ENCODE measurements at places on chromosomes 2 and 18.
A peak's percentile ranks its signal among the peaks of the same experiment; 100 is the strongest.

GRCh38 chr2:140589273-140589672, 1541.5 kb downstream of the LRP1B start:
- no peak for DNase-seq

GRCh38 chr2:100425107-100425506, 7.6 kb upstream of the CHST10 start:
- DNase-seq: no peak

- no peak for DNase-seq
Measured at GRCh38 chr18:3851159-3851558, 401.2 kb downstream of the TGIF1 start.

DNA sequence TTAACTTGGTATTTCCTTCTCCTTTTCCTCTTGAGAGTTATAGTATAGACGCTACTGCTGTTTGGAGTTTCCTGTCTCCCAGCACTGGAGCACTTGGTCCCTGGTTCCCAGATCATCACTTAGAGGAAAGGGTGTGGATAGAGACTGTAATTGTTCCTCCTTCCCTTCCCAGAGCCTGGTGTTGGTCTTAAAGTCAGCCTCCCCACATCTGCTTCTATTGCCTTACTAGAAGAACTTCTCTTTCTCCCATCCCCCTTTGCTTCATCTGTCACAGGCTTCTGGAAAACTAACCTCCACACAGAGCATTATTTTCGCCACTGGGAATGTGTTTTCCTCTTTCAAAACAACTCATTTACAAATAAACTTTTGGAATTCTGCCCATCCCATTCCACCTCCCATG, 131.0 kb downstream of the CCDC85A start:
- no peak for DNase-seq

- no peak for DNase-seq
Measured at GRCh38 chr2:135815269-135815668, 21.7 kb downstream of the LCT start.

DNA sequence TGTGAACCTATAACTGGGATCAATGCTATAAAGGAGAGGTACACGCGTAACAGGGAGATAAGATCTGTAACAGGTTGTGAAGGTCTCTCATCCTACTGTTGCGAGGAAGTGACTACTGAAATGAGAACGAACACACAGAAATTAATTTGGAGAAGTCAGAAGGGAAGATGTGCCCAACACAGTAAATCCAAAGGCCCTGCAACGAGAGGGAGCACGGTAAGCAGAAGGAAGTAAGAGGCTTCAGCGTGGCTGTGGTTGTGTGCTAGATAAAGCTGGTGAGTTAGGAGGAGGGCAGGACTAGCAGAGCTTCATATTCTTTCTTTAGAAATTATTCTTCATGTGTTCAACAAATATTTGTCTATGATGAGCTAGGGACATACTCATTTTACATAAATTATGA, 2.5 kb upstream of the ATG16L1 start:
- DNase-seq: no peak

- DNase-seq: no peak
Measured at GRCh38 chr2:168348076-168348475, 100.7 kb upstream of the STK39 start.

GRCh38 chr18:50009773-50010335, 185.1 kb downstream of the MYO5B start:
- DNase-seq: peak; percentile 11

- no peak for DNase-seq
Measured at GRCh38 chr2:88329815-88330603, 122.5 kb downstream of the FOXI3 start.

DNA sequence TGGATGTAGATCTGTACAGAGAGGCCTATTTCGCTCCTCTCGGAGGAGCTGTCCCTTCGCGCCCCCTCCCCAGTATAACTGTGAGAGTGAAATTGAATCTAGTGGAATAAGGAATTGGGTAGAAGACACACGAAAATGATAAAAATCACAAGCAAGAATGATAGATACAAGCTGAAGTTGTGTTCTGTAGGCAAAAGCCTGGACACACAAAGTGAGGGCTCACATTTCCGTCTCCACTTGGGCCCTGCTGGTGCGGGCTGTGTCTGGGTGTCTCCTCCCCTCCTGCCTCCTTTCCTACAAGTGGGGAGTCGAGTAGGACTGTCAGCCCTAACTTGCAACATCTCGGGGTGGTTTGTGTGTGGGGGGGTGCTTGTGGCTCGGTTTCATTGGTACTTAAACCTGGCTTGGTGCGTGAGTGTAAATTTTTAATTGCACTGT, 457 bp upstream of the SP9 start:
- DNase-seq: no peak

DNA sequence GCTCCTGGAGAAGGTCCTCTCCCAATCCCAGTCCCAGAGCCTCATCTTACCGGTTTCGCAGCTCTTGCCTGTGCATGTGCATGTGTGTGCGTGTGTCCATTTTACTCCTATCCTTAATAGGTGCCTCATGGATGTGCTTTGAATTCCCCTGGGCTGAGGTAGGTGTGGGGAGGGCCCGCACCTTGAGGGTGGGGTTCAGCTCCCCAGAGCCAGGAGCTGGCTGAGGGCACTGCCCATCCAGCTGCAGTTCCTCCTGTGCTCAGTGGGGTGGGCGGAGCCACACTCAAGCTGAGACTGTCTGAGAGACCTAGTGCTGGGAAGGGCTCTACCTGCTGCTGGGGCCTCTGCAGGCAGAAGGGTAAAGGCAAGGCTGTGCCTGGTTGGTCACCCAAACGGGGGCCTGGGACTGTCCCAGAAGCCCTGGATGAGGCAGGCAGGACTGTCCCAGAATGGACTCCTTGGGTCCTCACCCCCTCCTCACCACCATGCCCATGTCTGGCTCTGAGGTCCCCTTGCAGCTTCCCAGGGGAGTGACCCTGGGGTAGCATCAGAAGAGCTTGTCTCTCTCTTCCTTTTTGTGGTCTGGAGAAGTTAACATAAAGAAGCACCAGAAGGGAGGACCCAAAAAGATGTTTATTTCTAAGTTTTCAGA, 8.9 kb downstream of the GDF7 start:
- no peak for DNase-seq

GRCh38 chr2:175690113-175690837, 311.8 kb downstream of the LNPK start:
- peak; percentile 22 for DNase-seq

DNA sequence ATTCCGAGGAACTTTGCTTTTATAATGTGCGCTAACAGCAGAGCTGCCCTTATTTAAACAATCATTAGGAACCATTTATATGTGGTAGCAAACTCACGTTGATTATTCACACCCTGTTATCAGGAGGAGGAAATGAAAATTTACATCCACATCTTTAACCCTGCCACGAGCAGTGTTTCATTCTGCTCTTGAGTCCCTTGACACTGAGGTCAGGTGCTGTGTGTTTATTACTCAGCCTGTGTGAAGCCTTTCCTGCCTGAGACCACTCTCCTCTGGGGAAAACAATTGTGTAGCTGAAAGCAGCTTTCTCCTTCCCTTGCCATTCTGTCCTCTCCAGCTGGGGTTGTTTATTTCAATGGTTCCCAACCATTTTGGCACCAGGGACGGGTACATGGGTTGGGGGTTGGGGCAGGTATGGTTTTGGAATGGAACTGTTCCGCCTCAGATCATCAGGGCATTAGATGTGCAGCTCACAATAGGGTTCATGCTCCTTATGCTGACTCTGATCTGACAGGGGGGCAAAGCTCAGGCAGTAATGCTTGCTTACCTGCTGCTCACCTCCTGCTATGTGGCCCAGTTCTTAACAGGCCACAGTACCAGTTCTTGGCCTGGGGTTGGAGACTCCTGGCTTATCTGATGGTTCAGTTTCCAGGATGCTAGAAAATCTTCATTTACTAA, 651.1 kb downstream of the TDRD15 start:
- DNase-seq: no peak

DNA sequence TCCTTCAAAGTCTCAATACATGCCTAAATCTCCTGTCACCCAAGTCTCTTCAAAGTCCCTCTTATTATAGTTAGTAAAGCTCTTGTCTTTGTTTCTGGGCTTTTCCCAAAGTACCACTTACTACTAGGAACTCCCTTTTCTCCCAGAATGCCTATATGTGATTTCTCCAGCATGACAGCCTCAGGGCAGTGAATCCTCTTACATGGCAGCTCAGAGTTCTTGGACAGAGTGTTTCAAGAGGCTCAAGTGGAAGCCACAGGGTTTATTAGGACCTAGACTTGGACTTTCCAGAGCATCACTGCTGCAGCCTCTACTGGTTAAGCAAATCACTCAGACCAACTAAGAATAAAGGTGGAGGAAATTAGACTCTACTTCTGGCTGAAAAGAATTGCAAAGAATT, 98.9 kb downstream of the CSRNP3 start:
- no peak for DNase-seq

GRCh38 chr18:73458186-73458964, 590.6 kb upstream of the NETO1 start:
- DNase-seq: no peak

- no peak for DNase-seq
Measured at GRCh38 chr18:8423051-8423557, 186.1 kb upstream of the RAB12 start.

DNA sequence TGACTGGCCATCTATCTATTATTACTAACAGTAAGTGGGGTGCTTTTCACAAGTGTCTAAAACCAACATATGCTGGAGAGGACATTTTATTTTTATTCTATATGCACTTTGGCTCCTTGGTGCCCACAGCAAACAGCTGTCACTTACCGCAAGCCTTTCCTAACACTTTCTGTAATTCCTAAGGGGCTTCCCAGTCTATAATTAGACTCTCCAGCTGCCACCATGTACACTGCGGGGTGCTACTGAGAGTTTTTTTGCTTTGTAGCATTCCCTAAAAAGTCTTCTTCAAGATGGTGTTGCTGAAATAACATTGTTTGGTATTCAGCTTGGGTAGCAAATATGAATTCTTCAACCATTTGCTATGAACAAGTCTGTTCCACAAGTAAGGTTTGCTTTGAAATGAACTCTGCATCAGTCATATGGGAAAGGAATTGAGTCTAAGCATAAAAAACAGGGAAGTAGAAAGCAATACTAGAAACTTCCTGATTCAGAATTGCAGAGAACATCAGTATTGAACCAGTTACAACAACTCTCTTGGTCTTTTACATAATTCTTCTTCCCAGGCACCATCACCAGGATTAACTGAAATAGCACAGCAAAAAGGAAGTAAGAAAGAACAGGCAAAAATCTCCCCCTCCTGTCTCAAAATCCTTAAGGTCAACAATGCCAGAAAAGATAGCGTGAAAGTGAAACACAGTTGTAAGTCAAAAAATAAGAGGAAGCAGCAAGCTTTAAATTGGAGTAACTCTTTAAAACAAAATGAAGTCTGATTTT, 28.6 kb downstream of the EPB41L3 start:
- no peak for DNase-seq

DNA sequence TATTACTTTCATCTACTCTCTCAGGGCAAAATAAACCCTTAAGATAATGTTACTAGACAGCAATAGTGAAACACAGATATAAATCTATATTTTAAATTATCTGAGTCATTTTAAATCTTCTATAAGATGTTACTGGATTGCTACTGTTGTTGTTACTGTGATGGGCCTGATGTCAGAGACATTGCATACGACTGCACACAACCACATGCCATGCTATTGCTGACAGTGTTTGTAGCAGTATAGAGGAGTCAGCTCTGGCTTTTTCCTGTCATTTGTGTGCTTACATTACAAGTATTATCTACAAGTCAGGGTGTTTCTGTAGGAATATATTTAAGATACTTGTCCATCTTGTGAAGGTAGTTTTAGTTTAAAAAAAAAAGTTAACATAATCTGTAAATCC, 63.9 kb downstream of the CCDC148 start:
- no peak for DNase-seq

GRCh38 chr2:7736646-7737305, 819.6 kb downstream of the RNF144A start:
- DNase-seq: no peak

GRCh38 chr2:64274399-64275173, 130.4 kb upstream of the PELI1 start:
- no peak for DNase-seq

GRCh38 chr2:28927878-28928277, 33.4 kb downstream of the WDR43 start:
- DNase-seq: no peak

DNA sequence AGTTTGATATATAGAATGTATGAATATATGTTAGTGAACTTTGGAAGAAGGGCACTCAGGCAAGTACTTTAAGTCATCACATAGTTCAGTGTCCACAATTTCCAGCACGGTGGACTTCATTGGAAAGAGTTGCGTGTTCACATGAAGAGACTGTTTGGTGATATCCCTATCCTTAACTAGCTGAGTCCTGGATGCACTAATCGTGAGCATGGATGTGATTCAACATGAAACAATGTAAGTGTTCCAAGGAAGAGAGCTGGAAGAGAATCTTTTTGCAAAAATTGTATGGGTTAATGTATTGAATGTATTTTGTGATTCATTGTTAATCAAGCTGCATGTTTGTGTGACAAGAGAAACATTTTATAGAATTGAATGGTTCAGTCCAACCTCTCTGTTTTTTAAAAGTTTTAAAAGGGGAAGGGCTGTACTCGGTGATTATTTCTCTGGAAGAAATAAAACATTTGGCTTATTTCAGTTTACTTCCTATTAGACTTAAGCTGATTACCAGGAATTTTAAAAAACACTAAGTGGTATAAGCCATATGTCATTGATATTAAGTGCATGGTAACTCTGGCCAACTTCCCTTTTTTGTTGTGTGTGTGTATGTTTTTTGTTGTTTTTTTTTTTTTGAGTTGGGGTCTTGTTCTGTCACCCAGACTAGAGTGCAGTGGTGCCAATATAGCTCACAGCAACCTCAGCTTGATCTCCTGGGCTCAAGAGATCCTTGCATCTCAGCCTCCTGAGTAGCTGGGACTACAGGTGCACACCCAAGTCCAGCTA, 8.6 kb downstream of the XRCC5 start:
- DNase-seq: no peak

DNA sequence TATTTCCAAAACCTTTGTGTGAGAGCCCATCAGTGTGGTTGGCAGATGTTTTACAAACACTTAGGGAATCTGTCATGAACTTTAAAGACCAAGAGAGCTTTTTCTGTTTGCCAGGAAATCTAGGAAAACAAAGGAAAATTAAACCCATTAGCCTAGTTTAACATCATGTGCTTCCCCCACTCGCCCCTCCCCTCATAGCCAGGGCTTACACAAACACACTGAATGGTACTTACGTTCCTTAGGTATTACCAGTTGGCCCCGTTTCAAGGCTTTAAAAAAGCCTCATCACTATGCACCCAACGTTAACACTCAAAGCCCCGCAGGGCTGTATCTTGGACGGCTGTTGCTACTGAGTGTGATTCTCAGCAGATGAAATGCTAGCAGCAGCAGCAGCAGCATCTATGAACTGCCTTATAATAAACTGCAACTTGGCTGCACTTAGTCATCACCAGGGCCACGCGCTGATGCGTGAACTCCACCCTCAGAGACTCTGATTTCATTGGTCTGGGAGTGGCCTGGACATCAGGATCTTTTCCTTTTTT, 20.1 kb upstream of the TTC39C start:
- DNase-seq: no peak

- peak; percentile 69 for DNase-seq
Measured at GRCh38 chr2:60867848-60868247, 13.5 kb upstream of the REL start.
